ENCODE measurements at places on chromosomes 11 and 22.

DNA sequence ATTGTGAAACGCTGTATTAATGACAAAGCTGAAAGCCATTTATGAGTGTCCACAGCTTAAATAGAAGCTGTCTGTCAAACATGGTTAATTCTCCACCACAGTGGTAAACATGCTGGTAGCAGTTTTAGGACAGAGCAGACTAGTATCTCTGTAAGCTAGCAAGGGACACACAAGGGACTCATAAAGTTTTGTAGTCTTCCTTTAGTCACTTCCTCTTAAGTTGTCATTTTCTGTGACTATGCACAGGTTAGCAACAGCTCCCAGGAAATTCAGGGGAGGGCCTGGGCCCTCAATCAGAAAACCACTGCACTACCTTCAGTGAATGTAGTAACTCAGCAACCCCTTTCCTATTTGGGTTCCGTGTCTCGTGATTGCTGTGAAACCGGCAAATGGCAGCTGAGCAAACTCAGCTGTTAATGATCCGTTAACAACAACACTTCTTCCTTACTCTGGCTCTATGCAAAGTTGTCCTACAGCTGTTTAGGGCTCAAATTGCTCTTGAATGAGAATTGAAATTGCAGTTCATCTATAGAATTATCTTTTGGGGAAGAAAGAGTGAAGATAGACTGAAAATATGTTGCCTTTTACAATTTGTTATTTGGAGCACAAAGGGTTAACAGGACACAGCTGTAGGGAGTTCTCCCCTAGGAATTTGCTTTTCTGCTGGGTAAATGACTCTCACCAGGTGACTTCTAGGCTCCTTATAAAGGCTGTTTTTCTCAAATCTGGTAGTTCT is at the start of gene MMP26:
MMP26 (plus strand) TSS at position 731 of the 736 bp plus-strand sequence.
- no peak for DNase-seq

DNA sequence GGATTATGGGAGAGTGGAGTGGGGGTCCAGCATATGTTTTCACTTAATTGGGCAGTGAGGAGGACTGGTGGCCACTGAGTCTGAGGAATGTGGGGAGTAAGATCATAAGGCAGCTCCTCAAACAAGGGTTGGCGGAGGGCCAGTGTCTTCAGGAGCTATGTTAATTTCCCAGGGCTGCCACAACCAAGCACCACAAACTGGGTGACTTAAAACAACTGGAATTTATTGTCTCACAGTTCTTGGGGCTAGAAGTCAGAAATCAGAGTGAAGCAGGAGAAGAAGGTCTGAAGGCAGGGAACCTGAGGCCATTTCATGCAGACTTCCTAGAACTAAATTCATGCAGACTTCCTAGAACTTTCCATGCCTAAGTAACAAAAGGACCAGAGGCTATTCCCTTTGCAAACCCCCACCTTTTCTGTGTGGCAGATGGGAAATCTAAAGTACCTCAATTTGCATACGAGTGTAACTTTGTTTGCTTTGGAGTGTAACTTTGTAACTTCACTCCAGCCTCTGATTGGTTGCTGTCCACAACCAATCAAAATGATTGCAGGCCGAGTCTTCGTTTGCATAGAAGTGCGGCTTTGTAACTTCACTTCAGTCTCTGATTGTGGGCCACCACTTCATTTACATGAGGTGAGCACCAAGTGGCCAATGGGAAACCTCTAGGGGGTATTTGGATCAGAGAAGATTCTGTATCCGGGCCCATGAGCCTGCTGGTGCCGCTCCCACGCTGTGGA is 50.5 kb upstream of the ZBED5 start:
- DNase-seq: no peak

DNA sequence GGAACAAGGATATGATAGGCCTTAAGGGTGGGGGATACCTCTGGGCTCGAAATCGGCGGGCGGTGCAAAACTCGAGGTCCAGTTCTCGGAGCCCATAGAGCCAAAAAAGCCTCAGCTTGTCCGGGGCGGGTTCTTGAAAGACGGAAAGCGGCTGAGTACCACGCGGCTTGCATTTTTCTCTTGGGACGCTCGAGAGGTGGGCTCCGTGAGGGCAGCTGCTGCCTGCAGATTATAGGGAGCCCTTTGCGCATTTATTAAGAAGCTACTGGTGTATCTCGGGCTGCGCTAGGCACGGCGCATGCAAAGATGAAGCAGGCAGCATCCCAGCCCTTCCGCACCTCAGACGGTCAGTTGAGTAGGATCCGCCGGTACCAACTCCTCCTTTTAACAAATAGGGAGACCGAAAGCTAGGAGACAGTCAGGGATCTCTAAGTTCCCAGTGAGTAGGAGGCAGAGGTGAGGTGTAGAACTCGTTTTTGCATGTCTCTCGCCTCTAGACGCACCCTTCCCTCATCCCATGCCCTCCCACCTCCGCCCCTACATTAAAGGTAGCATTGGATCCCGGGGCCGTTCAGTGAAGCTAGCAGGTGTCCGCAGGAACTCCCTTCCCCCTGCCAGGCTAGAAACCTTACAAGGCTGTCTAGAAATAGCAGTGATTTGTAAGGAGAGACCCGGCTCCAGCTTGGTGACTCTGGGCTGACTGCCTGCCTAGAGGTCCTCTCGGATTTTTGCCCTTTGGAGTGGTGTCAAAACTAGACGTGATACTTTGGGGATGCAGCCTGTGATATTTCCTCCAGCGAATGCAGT is 768 bp downstream of the LDHA start:
- DNase-seq: no peak

- DNase-seq: no peak
Measured at GRCh38 chr11:75601494-75601893, 39.4 kb downstream of the SERPINH1 start.

DNA sequence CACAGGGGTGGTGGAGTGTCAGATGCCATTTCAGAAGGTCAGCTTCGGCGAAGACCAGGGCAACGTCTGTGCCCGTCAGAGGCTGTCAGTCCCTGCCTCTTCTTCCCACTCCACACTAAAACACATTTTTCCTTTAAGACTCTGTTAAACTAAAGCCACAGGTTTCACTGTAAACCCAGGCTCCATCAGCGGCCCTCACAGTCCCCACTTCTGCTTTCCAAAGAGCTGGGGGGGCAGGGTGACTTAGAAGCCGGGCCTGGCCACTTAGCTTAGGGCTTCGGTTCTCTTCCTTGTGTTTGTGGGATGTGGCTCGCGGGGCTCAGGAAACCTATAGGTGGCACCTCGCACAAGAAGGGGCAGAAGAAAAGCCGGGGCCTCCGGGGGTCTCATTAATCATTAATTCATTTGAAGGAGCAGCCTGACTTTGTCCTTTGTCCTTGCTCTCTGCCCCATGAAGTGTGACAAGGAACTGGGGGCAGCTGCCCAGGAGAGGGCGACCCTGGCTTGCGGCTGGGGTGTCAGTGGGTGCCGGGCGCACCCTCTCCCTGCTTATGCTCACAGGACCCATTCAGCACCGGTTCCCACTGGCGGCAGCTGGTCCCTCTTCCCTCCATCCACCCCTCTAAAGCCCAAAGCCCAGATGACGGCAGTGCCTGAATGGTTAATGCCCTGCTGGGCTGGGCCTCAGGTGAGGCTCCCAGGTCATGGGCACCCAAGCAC is 4.1 kb downstream of the SLC25A45 start:
- no peak for DNase-seq

DNA sequence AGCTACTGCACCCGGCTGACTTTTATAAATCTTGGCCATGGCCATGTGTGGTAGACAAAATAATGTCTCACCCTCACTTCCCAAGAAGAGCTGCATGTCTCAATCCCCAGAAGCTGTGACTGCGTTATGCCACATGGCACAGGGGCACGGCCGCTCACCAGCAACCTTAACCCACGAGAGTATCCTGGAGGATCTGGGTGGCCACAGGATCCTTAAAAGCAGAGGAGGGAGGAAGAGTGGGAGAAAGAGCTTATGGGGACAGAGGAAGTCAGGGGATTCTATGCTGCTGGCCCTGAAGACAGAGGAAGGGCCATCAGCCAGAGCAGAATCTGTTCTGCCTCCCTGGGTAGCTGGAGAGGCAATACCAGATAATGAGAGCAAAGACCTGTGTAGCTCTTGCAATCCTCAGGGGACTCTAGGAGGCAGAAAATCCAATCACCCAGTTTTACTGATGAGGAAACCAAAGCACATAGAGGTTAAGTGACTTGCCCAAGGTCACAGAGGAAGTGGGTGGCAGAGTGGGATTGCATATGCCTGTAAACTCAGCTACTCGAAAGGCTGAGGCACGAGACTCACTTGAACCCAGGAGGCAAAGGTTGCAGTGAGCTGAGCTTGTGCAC is 55.3 kb downstream of the CELSR1 start:
- DNase-seq: no peak

GRCh38 chr11:32847511-32847910 is 17.8 kb downstream of the PRRG4 start:
- DNase-seq: no peak

GRCh38 chr11:74925281-74925680 is 23.6 kb downstream of the XRRA1 start:
- DNase-seq: no peak

Measured in NCI-H446 treated with DMSO at 0.1 percent for 48 hours (cell line).